HCT116 (cell line): ENCODE measurements at places on chromosomes 3 and 15.

DNA sequence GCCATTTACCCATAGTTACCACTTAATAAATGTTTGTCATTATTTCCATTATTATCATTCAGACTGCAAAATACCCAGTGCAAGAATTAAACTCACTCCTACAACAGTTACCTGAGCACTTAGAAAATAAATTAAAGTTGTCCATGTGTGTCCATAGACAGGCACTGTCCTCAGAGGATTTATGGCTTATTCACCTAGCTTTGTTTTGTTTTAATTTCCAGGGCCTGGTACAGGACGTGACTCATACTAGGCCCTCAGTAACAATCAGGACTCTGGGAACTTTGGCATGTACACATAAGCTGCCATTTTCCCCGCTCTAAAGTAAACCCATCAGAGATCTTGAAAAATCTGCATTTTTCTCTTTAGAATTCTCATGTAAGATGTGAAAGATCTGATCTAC lies 458.5 kb upstream of the ARRDC4 start:
- no peak for DNase-seq

DNA sequence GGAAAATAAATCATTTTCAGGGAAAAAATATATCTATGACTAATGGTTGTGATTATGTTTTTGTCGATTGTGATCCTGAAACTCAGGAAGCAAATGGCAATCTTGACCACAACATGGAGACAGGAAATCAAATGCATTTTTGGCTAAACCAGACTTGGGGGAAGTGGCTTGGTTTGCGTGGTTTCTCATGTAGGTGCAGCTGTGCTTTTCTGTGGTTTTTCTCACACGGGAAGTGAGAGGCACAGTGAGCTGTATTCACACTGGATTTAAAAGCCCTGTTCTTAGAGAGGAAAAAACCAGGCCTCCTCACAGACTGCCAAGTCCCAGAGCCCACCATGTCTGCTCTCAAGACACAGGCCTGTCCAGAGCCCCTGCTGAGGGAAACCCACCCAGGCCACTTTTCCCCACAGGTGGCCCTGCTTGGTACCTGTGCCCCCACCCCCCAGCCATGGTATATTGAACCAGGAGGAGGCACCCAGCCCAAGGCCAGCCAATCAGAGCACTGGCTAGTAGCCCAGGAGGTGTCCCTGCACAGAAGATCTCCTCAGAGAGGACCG lies 46.1 kb downstream of the BTD start:
- DNase-seq, result no peak

DNA sequence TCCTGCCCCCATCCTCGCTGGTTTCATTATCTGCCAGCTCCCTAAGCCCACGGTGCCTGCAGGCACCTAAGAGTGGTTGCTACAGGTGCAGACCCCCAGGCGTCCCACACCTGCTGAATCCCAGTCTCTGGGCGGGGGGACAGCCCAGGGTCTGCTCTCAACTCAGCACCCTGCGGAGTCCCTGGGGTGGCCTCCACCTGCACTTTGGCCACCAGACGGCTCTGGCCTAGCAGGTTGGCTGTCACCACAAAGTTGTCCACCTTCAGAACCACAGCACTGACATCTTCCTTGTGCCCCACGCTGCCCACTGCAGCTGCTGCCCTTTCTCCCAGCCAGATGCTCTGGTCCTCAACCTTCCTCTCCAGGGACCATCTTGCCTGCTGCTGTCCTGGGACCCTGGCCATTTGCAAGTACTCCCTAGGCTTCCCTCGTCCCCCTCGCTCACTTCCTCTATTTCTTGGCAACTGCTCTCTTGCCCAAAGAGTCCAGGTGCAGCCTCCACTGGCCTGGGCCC lies 34.9 kb upstream of the SNRPA1 start:
- no peak for DNase-seq

- no peak for DNase-seq
These were observed 109.1 kb downstream of the PPP2R3A start for GRCh38 chr3:136074546-136075170.

DNA sequence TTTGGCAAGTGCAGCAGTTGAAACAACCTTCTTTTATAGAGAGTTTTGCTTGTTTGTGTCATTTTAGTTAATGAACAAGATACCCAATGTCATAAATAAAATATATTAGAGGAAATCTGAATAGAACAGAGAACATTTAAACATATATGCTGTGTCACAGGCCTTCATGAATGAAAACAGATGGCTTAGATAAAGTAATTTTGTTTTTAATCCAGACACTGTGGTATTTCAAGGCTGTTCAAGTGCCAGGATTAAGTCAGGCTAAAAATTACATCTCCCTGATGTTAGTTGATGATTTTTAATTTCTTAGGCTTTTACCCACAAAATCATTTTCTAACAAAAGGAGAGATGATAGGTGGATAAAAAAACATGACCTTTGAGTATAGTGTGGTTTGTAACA lies 4.9 kb upstream of the ACKR4 start:
- DNase-seq, result no peak

DNA sequence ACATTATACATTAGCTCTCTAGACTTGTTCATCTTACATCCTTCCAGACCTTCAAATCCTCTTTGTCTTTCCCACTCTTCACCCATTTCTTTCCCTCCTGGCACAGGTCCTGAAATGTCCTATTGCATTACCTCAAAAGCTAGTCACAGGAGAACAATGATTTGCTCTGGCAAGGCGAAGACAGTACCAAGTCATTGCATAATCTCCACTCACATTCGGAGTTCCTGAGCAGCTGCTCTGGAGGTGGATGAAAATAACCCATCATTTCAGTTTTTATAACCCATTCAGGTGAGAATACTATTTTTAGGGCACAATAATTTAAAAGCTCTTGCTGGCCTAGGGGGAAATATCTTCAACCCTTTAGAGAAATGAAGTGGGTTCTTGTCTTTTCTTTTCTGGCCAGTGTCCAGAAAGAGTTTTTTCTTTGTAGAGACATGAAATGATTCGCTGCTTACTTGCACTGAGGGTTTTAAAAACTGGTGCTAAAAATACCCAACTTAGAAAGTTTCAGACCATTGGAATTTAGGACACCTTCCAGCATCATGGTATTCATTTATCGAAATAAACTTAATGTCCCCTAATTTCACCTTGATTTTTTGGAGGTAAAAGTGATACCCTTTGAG lies 23.4 kb upstream of the DYNC1LI1 start:
- no peak for DNase-seq

GRCh38 chr3:128579927-128580326 lies 70.7 kb downstream of the RPN1 start:
- no peak for DNase-seq

- DNase-seq, result no peak
These were observed at the start of gene SLC6A1 for GRCh38 chr3:10992017-10992942. Gene SLC6A1 (plus strand): TSS chr3:10992748. CDS start chr3:11017212, 24,464 bp downstream.

DNA sequence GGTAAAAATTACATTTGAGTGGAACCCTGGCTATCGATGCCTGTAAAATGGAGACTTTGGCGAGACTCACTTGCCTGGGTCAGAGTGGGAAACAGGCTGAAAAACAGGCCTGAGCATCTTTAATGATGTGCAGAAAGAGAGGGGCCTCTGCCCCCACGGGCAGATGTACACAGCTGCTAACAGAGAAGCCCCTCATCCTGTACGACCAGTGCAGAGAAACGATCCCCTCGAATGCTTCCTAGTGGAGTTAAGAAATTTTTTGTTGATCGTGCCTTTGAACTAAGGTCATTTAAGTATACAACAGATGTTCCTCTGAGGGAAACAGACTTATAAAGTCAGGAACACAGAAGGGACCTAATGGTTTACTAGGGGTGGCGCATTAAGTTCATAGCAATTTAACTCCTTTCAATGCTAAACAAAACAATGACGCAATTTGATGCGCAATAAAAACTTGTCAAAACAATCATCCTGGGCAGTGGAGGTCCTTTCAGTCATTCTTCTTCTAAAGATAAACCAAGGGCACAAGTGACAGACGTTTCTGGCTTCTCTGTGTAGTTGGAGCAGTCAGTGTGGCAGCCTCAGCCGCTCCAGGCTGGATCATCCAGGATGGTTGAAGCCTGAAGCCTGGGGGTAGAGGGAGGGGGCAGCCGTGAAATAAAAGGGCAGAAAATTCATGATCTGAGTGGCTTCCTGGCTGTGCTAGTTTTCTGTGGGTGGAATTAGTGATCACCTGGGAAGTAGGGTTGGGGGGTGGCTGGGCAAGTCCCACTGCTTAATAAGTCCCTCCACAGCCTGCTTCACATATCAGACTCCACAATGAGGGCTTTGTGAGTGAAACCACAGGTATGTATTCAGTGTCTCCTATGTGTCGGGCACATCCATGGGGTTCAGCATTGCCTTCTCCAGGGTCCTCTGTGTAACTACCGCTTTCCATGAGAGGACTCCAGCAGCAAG lies 50.8 kb upstream of the MRPS22 start:
- DNase-seq, result no peak

- no peak for DNase-seq
These were observed 55.0 kb downstream of the TMEM39A start for GRCh38 chr3:119408243-119408950.

DNA sequence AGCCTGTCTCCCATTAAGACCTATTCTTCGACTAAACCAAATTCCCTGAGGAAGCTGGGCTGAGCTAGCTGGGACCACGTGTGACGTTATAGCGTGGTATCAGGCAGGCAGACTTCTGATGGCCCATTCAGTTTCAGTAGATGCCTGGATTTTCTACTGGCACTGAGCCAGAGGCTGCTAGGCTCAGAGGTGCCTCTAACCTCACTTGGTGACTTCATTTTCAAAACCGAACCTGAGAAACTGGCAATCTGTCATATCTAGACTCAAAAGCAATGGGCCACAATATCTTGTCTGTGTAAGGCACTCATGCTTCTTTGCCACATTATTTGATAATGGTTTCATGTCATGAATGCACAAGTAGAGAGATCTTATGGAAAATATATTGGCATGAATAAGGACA lies 352.1 kb upstream of the AZI2 start:
- no peak for DNase-seq

GRCh38 chr15:60128710-60129109 lies 124.6 kb downstream of the FOXB1 start:
- DNase-seq, result no peak

- no peak for DNase-seq
These were observed 31.6 kb downstream of the BDH1 start for GRCh38 chr3:197524128-197524527.

DNA sequence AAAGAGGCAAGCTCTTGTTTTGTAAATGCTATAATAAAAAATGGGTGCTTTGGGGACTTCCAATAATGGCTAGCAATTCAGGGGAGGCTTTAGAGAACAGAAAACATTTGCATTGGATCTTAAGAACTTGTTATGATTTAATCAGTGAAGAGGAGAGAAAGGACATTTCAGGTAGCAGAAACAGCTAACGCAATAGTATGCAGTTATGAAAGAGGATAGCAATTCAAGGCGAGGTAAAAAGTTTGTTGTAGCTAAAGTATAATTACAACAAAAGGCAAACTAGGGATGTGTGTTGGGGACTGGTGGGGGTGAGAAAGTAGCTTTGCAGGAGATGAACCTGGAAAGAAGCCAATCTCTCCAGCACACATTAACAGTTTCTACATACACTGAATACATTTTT lies 558.7 kb upstream of the SEMA6D start:
- DNase-seq, result no peak

GRCh38 chr15:58179206-58179605 lies 41.0 kb downstream of the AQP9 start:
- DNase-seq, result no peak

DNA sequence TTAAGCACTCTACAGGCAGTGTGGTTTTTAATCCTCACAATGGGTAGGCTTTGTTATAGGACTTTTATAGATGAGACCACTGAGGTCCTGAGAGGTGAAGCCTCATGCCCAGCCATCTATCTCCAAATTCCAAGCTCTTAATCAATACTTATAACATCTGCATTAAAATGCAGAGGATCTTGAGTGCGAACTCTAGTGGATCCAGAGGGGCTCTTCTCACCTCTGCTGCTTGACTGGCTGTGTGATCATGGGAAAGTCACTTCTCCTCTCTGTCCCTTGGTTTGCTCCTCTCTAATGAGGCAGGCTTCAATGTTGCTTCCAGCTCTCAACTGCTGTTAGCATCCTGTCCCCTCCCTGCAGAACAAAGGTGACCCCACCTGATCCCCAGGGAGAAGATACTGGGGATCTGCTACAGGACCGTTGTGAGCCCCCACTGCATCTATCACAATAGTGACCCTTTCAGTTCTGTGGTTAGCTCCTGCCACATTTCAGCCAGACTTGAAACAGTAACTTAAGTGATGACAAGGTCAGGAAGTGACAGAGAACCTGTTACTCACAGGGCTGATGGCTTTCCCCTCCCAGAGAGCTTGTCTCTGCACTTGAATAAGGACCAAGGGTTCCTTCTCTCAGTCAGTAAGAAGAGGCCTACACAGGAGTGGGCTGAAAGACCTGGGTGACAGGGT lies 1.3 kb downstream of the SLC27A2 start:
- no peak for DNase-seq

DNA sequence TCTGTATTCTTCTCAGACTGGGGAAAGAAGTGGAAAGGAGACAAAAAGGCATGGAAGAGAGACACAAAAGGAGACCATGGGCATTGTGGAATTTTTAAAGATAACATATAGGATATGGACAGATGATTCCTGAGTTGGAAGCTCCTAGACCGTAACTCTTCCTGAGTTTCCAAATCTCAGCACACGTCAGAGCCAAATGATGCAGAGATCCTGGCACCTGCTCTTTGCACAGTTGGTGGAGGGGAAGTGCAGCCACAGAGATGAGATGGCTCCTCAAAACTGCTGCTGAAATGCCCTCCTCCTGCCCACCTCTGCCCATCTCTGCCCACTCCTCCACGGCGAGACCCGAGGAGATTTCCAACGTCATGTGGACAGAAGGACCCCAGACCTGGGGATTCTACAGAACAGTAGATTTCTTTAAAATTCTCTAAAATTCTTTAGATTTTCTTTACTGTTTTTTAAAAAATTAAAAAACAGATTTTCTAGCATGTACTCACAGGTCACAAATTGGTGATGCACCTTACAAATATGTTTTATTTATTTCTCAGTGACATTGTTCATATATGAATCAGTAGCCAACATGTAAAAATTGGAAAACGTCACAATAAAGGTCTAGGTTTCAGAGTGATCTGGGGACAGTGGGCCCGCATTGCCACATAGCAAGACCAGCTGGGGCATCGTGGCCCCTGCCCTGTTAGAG lies 8.1 kb downstream of the CPN2 start:
- no peak for DNase-seq

- DNase-seq, result no peak
These were observed 88.3 kb downstream of the FHIT start for GRCh38 chr3:61162965-61163364.

- DNase-seq, result no peak
These were observed 80.5 kb upstream of the SLC24A5 start for GRCh38 chr15:48040166-48040817.

DNA sequence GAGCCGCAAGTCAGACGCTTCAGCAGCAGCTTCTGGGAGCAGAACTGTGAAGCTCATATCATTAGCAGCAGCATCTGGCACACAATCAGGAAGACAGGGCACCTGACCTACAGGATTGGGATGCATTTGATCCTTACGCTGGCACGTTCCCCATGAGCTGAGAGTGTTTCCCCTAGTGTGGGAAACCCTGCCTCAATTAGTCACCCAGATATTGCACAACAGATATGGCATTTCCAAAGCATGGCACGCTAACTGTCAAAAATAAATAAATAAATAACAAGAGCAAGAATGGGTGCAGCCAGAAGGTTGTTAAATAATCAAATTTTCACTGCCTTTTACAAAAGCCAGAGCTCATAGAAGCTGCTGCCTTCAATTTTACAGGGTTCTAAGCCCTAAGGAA lies 189.6 kb upstream of the THBS1 start:
- no peak for DNase-seq
